Lower lobe of right lung (tissue), 2 donors: ENCODE measurements at places on chromosomes 7 and 10. TPM values are rescaled to one million over a fixed set of nuclear protein-coding genes. Genes with fewer than 3 reads are reported as not detected.

- DNase-seq: no peak
Observed at GRCh38 chr10:29783201-29783947, 148.6 kb upstream of the SVIL start.

GRCh38 chr7:14720785-14721184 lies 181.8 kb downstream of the DGKB start:
- DNase-seq: no peak

- DNase-seq: no peak
Observed at GRCh38 chr10:122647383-122647968, 52.2 kb downstream of the C10orf120 start.

GRCh38 chr10:107054469-107055156 lies 109.9 kb downstream of the SORCS1 start:
- DNase-seq: no peak

GRCh38 chr10:132403511-132404168 lies 6.6 kb downstream of the PWWP2B start:
- DNase-seq: peak; percentile 52

- no peak for DNase-seq
Observed at GRCh38 chr7:22317632-22318031, 39.3 kb downstream of the RAPGEF5 start.

Gene PTPRE
- total RNA-seq: 60.5 TPM

Gene CALML3
- total RNA-seq: not detected
